ENCODE measurements at places on chromosomes 5 and 9. TPM values are rescaled to one million over a fixed set of nuclear protein-coding genes. Genes with fewer than 3 reads are reported as not detected.

Gene ITGA2
- total RNA-seq, result not detected

- H3K4me3 ChIP-seq, result no peak overlapping the region
- peaks cover 5% of the 10 kb centered on the region for H3K27me3 ChIP-seq
- peaks cover 48% of the 10 kb centered on the region for H3K4me1 ChIP-seq
Measured at GRCh38 chr5:15789642-15790041, 289.7 kb downstream of the FBXL7 start.

Gene CCDC112
- 53.7 TPM for total RNA-seq

Gene NEUROG1
- total RNA-seq, result 222 TPM

Gene PCDHGC3
- 40.1 TPM for total RNA-seq

DNA sequence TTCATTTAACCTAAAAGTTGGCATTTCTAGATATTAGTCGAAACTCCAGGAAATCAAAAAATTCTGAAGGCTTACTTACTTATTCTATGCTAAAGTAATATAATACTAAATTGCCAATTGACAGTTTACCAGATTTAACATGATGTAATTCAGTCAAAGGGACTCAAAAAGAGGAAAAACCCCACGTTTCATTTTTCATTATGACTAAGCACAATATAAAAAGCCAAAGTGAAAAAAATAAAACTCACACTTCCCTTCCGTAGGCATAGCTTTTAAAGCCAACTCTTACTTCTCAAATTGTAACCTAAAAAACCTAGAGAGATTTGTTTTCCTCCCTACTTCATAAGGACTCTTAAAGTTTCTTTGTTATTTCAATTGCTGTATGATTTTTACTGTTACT, 146.6 kb downstream of the RAPGEF6 start:
- no peak for DNase-seq
- no peaks in the 10 kb centered on the region for H3K4me1 ChIP-seq
- no peak overlapping the region for H3K27ac ChIP-seq
- H3K36me3 ChIP-seq, result no peaks in the 10 kb centered on the region
- peaks cover 2% of the 10 kb centered on the region for H3K27me3 ChIP-seq
- H3K4me3 ChIP-seq, result no peak overlapping the region

Gene SH3TC2
- 0.25 TPM for total RNA-seq

- H3K27me3 ChIP-seq, result peaks cover 3% of the 10 kb centered on the region
- no peak overlapping the region for H3K27ac ChIP-seq
- H3K36me3 ChIP-seq, result peaks cover 7% of the 10 kb centered on the region
- no peak overlapping the region for H3K4me3 ChIP-seq
Measured at GRCh38 chr9:91405343-91406077, 18.1 kb downstream of the NFIL3 start.

DNA sequence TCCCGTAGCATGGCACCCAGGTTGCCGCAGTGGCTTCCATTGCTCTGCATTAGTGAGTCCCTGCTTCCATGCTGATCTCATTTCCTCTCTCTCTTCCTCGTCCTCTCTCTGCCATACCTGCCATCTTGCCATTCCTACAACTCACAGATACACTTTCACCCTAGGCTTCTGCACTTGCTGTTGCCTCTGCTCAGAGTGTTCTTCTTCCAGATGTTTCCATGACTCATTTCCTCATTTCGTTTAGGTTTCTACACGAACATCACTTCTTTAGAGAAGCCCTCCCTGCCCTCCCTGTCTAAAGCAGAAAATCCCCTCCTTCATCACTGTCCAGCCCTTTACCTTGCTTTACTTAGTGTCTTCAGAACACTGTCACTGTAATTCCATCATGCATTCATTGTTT, 115.2 kb upstream of the WWC1 start:
- no peak for DNase-seq
- no peak overlapping the region for H3K27ac ChIP-seq
- peak overlapping the region; percentile 5 for H3K4me3 ChIP-seq
- no peaks in the 10 kb centered on the region for H3K36me3 ChIP-seq
